ENCODE measurements at places on chromosomes 3 and 15.

- DNase-seq: no peak
Measured at GRCh38 chr3:72275331-72275751, 490.4 kb upstream of the PROK2 start.

GRCh38 chr3:193714523-193715137, 121.6 kb downstream of the OPA1 start:
- no peak for DNase-seq

- no peak for DNase-seq
Measured at GRCh38 chr3:14146381-14147065, 21.7 kb downstream of the TMEM43 start.

DNA sequence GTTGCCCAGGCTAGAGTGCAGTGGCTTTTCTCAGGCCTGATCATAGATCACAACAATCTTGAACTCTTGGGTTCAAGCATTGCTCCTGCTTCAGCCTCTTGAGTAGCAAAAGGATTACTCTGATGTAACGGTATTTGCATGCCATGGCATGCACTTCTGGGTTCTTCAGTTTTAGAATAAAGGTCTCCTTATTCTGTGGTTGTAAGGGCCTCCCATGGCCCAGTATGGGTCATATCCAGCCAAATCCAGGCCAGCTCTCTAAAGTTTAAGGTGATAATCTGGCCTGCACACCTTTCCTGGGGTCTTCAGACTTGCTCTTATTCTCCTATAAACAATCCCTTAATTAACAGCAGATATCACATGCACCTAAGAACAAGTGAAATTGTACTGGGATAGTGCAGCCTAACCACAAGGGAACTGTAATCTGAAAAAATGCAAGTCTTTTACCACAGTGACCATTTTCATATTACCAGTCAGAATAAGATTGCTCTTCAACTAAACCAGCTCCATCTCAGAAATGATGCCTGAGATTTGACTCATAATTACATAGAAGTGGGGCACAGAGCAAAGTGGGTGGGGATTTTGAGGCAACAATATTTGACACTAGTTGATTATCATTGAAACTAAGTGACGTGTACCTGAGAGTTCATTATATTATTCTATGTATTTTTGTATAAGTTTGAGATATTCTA, 25.4 kb downstream of the COMMD2 start:
- DNase-seq: no peak

DNA sequence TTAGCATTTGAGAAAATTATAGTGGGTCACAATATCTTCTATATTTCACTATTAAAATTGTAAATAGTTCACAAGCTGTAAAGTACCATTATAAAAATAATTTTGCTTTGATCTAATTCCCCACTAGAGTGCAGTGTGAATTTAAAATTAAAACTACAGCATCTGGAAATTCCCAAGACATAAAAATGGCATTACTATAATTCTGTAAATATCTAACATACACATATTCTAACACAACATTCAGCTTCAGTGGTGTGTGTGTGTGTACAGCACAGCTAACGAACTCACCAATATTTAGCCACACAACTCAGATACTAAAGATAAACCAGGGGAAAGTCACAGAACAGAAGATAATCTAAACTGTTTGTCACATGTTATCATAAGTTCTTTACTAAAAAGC, 424.9 kb upstream of the ZNF385D start:
- DNase-seq: no peak

DNA sequence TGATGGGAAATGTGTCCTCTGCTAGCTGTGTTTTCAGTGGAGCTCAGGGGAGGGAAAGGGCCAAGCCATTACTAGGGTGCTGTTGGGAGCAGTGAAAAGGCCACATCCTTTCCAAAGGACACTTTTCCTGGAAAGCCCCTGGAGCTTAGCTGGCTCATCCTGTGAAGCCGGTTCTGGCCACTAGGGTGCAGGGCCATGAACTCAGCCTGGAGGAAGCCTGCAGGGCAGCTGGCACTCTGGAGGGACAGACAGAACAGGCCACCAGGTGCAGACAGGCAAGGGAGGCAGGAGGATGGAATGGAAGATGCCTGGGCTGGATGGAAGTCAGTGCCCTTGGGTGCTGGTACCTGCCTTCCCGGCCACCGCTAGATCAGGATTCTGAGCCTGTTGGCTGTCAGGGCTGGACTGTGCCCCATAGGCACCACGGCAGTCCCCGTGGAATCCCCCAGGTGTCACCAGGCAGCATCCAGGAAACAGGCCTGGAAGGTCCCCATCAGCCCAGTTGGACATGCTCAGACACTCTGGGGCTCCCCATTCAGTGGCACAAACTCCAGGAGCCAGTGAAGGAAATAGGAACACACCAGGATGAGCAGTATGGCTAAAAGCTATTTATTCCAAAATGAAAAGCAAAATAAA, 76.2 kb upstream of the C2CD4B start:
- DNase-seq: peak; percentile 31

DNA sequence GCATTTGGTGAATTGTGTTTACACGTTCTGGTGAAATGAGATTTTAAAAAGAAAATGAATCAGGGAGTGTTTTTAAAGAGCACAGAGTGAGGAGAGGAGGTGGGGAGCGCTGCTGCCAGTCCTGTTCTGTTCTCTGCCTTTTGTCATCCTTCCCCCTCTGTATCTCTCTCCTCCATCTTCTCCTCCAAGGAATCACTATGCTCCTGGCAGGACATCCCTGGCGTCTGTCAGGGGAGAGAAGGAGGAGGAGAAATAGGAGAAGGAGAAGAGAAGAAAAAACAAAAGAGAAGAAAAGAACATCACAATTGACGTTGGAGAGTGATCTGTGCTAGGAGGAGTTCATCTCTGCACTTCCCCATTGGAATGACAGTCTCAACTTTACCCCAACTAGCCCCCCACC, 627.6 kb upstream of the TBL1XR1 start:
- no peak for DNase-seq

- no peak for DNase-seq
Measured at GRCh38 chr3:179286331-179286730, 35.4 kb upstream of the KCNMB3 start.

DNA sequence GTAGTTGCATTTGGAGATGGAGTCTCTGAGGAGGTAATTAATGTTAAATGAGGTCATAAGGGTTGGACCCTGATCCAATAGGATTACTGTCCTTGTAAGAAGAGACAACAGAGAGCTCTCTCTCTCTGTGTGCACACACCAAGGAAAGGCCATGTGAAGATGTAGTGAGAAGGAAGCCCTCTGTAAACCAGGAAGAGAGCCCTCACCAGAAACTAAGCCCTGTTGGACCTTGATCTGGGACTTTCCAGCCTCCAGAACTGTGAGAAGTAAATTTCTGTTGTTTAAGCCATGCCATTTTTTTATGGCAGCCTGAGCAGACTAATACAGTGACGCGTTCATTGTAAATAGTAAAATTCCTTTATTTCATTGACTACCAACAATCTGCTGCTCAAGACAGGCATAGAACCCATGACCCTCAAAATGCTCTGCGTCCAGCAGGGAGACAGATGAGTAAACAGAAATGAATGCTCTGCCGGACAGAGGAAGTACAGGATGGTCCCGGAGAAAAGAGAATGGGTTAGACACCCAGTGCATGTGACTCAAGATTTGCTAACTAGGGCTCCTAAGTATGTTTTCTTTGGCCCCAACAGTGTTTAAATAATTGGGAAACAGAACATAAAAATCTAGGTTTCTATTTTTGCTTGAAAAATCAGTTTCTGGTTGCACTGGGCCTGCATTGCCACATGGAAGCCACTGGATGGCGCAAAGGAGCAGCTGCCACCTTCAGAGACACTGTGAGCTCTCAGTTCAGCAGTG, 37.9 kb upstream of the TNFAIP8L3 start:
- DNase-seq: peak; percentile 100
